ENCODE measurements at places on chromosomes 11 and 22.

- no peak for DNase-seq
Observed at GRCh38 chr22:29028468-29028867, 33.2 kb downstream of the C22orf31 start.

DNA sequence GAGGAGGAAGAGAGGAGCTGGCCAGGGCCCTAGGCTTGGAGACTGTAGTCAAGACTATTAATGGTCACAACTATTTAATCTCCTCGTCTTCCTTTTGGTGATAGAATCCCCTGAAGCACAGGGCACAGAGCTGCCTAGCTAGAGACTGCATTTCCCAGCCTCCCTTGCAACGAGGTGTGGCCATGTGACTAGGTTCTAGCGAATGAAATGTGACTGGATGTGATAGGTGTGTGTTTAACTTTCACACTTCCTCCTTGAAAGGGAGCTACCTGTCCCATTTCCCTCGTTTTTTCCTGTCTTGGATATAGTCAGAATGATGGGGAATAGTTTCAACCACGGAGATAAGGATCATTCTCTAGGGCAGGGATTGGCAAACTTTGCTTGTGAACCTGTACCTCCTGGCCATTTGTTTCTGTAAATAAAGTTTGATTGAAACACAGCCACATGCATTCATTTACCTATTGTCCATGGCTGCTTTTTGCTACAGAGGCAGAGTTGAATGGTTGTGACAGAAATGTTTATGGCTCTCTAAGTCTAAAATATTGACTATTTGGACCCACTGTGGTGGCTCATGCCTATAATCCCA, 313.5 kb downstream of the MIAT start:
- DNase-seq, result no peak

- no peak for DNase-seq
Observed at GRCh38 chr11:118321386-118322082, 17.0 kb downstream of the CD3E start.

DNA sequence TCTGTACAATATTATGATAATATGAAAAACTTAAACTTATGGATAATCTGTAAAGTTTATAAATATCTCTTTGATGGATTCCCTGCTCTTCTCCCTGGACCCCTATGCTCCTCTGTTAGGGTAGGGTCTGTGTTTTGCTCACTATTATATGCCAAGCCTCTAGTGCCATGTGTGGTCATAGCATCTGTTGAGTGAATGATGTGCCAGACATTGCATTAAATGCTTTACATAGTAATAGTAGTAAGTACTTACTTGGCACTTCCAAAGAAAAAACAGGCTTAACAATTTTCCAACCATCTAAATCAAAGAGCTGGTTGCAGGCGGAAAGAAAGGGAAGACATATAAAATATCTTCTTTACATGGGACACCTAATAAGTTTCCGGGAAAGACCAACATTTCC, 46.8 kb downstream of the LGR4 start:
- no peak for DNase-seq

DNA sequence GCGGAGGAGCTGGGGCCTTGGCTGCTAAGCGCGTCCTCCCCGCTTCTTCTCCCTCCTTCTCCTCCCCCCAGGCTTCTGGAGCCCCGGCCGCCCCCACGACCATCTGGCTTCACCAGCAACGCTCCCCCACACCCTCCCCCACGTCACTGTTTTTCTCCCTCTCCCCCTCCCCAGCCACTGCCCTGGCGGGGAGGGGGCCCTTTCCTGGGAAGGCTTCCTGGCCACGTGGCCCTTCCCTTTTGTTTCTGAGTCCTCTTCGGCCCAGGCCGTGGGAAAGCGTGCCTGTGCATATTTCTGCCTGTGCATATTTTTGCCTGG, 27.7 kb downstream of the RTN4R start:
- no peak for DNase-seq

DNA sequence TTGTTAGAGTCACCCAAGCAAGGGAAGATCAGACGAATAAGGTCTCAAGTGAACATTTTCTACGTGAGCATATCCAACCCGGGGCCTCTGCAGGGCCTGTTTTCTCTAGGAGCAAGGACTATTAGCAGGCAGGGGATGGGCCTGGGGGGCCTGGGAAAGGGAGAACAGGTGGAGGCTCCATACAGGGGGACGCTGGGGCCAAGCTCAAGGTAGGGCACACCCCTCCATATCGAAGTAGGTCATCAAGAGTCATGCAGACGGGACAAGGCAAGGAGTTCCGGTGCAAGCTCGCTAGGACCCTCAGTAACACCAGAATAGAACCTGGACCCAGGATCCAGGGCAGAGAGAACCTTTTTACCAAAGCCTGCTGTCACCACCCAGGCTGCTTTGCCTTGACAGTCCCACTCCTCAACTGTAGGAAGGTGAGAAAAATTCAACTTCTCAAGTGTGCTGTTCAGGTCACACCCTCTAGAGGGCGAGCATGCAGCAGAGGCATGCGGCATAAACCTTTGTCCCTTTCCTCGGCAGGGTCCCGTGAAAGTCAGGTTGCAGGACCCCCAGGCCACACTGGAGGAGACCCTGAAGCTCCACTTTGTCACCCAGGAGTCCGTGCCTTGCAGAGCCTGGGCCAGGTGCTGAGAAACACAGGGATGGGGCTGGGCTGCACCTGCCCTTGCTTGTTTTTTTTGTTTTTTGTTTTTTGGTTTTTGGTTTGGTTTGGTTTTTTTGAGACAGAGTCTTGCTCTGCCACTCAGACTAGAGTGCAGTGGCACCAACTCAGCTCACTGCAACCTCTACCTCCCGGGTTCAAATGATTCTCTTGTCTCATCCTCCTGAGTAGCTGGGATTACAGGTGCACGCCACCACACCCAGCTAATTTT, 8.6 kb upstream of the APOBEC3B start:
- DNase-seq, result peak; percentile 46

DNA sequence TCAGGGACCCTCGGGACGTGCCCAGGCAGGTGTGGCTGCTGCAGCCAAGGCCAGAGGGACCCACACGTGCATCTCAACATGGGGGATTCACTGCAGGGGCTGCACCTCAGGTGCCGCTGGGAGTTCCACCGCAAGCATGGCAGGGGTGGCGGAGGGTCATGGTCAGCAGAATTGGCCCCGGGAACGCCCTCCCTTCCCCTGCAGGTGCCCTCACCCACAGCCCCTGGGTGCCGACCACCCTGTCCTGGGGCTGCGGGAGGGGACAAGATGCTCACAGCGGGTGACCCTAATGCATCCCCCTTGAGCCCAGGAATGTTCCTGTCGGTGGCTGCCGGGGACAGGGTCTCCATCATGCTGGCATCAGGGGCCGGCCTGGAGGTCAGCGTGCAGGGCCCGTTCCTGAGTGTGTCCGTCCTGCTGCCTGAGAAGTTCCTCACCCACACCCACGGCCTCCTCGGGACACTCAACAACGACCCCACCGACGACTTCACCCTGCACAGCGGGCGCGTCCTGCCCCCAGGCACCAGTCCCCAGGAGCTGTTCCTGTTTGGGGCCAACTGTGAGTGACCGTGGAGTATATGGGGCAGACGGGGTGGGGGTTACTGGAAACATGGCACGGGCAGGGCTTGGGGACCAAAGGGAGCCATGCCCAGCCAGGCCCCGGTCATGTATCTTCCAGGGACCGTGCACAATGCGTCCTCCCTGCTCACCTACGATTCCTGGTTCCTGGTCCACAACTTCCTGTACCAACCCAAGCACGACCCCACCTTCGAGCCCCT, 5.8 kb downstream of the SUSD2 start:
- DNase-seq, result no peak

- DNase-seq, result no peak
Observed at GRCh38 chr22:26394777-26395176, 34.3 kb upstream of the ASPHD2 start.

GRCh38 chr11:47348859-47349258, 3.6 kb downstream of the MYBPC3 start:
- DNase-seq, result no peak

Data from T-helper 9 cell (primary cell).